ENCODE measurements at places on chromosomes 11 and 22.

DNA sequence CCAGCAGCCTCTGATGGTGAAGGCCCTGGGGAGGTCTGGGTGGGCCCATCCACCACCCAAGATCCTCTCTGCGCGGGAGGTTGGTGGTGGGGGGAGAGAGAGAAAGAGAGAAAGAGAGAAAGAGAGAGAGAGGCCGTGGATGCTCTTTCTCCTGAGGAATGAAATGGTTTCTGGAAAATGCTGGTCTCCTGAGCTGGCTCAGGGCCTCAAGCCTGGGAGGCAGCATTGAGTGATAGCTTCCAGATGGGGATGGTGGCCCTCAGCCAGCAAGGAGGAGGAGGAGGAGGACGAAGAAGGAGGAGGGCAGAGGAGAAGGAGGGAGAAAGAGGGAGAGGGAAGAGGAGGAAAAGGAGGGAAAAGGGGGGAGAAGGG lies 4.6 kb downstream of the TSPAN32 start:
- ATAC-seq, result no peak

DNA sequence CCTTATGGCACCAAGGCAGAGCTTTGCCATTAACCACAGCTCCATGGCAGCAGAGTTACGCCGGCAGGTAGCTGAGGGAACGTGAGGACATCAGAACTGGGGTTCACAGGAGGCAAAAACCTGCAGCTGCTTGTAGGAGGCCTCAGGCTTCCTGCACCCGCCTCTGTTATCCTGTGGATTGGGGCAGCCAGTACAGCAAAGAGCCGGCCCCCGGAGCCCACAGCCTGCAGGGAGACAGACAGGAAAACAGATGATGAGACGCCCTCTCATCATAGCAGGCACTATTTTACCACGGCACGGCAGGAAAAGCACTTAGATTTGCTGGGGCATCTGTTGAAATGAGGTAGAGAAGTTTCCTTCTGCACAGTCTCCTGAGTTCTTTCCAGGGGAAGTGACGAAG lies 870.3 kb downstream of the TBC1D22A start:
- ATAC-seq, result no peak

GRCh38 chr11:104225047-104225446 lies 61.1 kb upstream of the PDGFD start:
- ATAC-seq, result no peak

DNA sequence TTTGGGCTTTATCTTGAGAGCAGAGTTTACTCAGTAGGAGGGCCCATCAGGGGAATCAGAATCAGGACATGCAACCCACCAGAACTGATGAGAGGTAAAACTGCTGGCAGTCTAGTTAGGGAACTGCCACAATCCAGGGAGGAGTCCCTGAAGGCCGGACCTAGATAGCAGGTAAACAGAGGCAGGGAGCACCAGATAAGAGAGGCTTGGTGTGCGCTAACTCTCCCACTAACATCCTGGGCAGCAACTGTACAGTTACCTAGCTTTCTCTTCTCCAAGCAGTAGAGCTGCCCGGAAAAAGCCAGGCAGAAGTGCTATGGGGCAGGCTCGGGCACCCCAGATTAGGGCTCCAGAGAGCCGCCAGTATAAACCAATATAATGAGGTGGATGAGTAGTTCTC lies 865 bp upstream of the AMOTL1 start:
- ATAC-seq, result no peak

Data from motor neuron (in vitro differentiated cells).